Aorta (tissue), 5 donors: ENCODE measurements at places on chromosomes 5 and 9.

DNA sequence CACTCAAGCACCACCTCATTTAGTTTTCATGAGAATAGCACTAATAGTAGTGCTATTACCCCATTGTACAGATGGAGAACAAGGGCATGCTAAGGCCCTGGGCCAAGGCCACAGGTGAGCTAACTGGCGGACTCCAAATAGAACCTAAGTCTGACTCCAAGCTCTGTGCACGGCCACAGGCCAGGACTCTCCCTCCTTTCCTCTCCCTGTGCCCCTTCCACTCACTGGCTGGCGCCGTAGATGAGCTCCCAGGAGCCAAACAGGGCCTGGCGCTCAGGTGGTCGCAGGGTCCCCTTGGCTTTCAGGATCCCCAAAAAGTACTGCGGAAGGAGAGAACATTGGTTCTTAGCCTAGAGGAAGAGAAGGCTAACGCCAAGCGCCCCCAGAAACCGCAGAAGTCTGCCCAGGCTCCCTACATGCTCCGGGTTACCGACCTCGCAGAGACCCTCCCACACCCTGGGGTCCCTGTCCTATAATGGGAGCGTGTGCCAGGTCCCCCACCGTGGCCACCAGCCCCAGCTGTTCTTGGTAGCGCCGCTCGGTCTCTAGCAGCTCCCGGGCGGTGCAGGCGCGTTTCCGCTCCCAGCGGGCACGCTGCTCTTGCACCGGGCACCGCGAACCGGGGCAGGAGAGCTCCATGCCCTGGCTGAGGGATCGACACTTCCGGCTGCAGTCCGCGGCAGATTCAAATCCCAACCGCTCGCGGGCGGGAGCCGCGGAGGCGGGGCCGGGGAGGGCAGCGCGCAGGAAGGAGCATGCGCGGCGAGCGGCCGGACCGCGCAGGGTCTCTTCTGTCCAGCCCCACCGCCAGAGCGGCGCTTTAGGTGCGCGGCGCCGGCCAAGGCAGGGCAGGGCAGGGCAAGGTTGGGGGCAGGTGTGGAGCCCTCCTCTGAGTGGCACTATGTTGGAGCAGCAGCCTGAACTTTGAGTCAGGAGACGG lies at the start of gene ARHGEF39:
ARHGEF39 (minus strand) TSS at position 665 of the 940 bp plus-strand sequence; CDS start at position 639, 26 bp downstream.
- DNase-seq, result peak; percentile 89

- DNase-seq, result no peak
These were observed 65.9 kb downstream of the SHOC1 start for GRCh38 chr9:111728617-111729366.

DNA sequence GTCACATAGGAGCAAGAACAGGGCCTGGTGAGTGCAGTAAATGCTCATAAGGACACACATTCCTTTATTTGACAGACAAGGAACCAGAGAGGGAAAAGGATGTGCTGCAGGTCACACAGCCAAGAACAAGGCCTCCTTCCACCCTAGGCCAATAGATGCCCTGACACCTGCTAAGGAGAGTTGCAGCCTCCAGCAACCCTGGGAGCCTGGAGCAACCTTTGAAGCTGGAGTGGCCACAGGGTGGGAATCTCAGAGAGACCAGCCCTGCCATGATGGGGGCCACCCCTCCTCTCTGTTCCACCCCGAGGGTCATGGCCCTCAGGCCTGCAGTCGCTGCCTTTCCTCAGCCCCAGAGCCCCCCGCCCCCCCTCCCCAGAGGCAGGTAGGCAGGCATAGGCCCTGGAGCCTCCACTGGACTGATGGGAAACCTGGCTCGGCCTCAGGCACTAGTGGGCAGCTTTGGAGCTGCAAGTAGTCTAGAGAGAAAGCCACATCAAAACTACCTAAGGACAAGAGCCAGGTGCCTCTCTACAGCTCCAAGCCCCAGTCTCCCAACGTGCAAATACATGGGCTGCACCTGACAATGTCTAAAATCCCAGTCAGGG lies 116.1 kb upstream of the SPOCK1 start:
- no peak for DNase-seq

- DNase-seq, result no peak
These were observed 27.9 kb downstream of the PCDH1 start for GRCh38 chr5:141850244-141850768.
